ENCODE measurements at places on chromosomes 11 and 22. TPM values are rescaled to one million over a fixed set of nuclear protein-coding genes. Genes with fewer than 3 reads are reported as not detected.

The CCDC188 gene
- total RNA-seq, result not detected

The XRRA1 gene
- total RNA-seq, result 8.6 TPM

DNA sequence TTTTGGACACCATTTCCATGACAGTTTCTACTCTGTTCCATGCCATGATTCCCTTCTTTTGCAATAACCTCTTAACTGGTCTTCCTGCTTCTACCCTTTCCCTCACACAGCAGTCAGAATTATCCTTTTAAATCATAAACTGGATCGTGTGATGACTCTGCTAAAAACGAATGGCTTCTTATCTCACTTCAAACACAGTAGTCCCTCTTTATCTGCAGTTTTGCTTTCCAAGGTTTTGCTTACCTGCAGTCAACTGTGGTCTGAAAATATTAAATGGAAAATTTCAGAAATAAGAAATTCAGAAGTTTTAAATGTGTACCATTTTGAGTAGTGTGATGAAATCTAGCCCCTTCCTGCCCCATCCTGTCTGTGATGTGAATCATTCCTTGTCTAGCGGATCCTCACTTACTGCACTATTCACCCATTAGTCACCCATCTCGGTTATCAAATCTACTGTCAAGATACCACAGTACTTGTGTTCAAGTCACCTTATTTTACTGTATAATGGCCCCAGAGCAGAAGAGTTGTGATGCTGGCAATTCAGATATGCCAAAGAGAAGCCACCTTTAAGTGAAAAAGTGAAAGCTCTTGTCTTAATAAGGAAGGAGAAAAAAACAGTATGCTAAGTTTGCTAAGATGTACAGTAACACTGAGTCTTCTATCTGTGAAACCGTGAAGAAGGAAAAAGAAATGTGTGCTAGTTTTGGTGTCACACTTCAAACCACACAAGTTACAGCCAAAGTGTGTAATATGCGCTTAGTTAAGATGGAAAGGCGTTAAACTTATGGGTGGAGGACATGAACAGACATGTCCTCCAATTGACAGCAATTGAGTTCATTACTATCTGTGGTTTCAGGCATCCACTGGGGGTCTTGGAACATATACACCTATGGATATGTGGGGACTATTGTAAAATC, 283.0 kb downstream of the DDX10 start:
- no peak for DNase-seq

- no peak for DNase-seq
These were observed 743.8 kb downstream of the NTM start for GRCh38 chr11:132114185-132114584.

DNA sequence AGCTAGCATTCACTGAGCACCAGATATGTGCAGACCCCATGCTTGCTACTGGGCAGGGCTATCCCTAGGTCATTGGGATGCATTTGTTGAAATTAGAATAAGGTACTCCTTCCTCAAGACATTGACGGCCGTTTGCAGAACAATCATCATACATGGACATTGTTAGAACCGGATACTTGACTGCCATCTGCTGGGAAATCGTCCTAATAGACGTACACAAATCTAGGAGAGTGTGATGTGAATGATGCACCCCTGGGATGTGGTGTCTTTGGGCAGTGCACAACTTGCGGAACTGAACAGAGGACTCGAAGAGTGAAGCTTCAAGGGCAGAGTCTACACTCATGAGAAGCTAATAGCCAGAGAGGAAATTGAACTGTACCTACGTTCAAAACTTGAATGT, 35.9 kb downstream of the MYO18B start:
- peak; percentile 8 for DNase-seq
